Aorta (tissue), 5 donors: ENCODE measurements at places on chromosomes 5 and 9. TPM values are rescaled to one million over a fixed set of nuclear protein-coding genes. Genes with fewer than 3 reads are reported as not detected.

Gene PCDHGA8
- 0.13 TPM for polyA plus RNA-seq

Gene IL13
- polyA plus RNA-seq, result 0.15 TPM

DNA sequence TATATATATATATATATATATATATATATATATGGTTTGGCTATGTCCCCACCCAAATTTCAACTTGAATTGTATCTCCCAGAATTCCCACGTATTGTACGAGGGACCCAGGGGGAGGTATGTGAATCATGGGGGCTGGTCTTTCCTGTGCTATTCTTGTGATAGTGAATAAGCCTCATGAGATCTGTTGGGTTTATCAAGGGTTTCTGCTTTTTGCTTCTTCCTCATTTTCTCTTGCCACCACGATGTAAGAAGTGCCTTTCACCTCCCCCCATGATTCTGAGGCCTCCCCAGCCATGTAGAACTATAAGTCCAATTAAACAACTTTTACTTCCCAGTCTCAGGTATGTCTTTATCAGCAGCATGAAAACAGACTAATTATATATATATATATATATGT is 52.3 kb upstream of the ADAMTS2 start:
- H3K4me3 ChIP-seq, result no peak overlapping the region
- no peak for DNase-seq
- H3K27ac ChIP-seq, result no peak overlapping the region
- no peaks in the 10 kb centered on the region for H3K36me3 ChIP-seq

Gene KCNN2
- polyA plus RNA-seq, result not detected

- no peak for DNase-seq
- no peaks in the 10 kb centered on the region for H3K4me1 ChIP-seq
- H3K36me3 ChIP-seq, result no peaks in the 10 kb centered on the region
- H3K27me3 ChIP-seq, result no peaks in the 10 kb centered on the region
Measured at GRCh38 chr9:35424356-35425352, 65.3 kb upstream of the RUSC2 start.

- no peak overlapping the region for H3K4me3 ChIP-seq
- H3K36me3 ChIP-seq, result no peaks in the 10 kb centered on the region
- no peaks in the 10 kb centered on the region for H3K4me1 ChIP-seq
- no peak for DNase-seq
Measured at GRCh38 chr9:71285191-71285656, 163.8 kb upstream of the TRPM3 start.

GRCh38 chr9:73527521-73527920 is 375.9 kb downstream of the ANXA1 start:
- no peak for DNase-seq
- no peaks in the 10 kb centered on the region for H3K27me3 ChIP-seq
- no peak overlapping the region for H3K27ac ChIP-seq
- no peak overlapping the region for H3K4me3 ChIP-seq

Gene EGFLAM
- 4.6 TPM for polyA plus RNA-seq

- H3K4me1 ChIP-seq, result no peaks in the 10 kb centered on the region
- no peaks in the 10 kb centered on the region for H3K27me3 ChIP-seq
- H3K36me3 ChIP-seq, result no peaks in the 10 kb centered on the region
Measured at GRCh38 chr9:124839612-124840299, 13.5 kb upstream of the WDR38 start.

Gene SLIT3
- polyA plus RNA-seq, result 8.6 TPM

GRCh38 chr5:176996780-176997179 is 9.8 kb downstream of the UIMC1 start:
- H3K27ac ChIP-seq, result no peak overlapping the region
- no peaks in the 10 kb centered on the region for H3K27me3 ChIP-seq
- H3K36me3 ChIP-seq, result no peaks in the 10 kb centered on the region
- no peak for DNase-seq
- H3K4me3 ChIP-seq, result no peak overlapping the region

- no peaks in the 10 kb centered on the region for H3K36me3 ChIP-seq
- no peak overlapping the region for H3K27ac ChIP-seq
- DNase-seq, result no peak
- no peaks in the 10 kb centered on the region for H3K27me3 ChIP-seq
Measured at GRCh38 chr9:76490249-76490990, 31.4 kb downstream of the GCNT1 start.

- peaks cover 3% of the 10 kb centered on the region for H3K36me3 ChIP-seq
- H3K27ac ChIP-seq, result no peak overlapping the region
- no peaks in the 10 kb centered on the region for H3K27me3 ChIP-seq
- peak; percentile 27 for DNase-seq
- H3K4me1 ChIP-seq, result peaks cover 7% of the 10 kb centered on the region
- no peak overlapping the region for H3K4me3 ChIP-seq
Measured at GRCh38 chr5:177130211-177131018, 3.2 kb upstream of the NSD1 start.

- H3K27ac ChIP-seq, result no peak overlapping the region
- no peak overlapping the region for H3K4me3 ChIP-seq
- no peaks in the 10 kb centered on the region for H3K36me3 ChIP-seq
- no peaks in the 10 kb centered on the region for H3K27me3 ChIP-seq
- no peak for DNase-seq
Measured at GRCh38 chr9:33823801-33824200, 6.8 kb downstream of the UBE2R2 start.

Gene TJP2
- polyA plus RNA-seq, result 105 TPM
